MV-4-11 (cell line): ENCODE measurements at places on chromosomes 4 and X.

GRCh38 chr4:43776371-43776770 is 672.2 kb downstream of the KCTD8 start:
- DNase-seq, result peak; percentile 6

- DNase-seq, result no peak
Measured at GRCh38 chr4:156528216-156528615, 443.4 kb downstream of the PDGFC start.

DNA sequence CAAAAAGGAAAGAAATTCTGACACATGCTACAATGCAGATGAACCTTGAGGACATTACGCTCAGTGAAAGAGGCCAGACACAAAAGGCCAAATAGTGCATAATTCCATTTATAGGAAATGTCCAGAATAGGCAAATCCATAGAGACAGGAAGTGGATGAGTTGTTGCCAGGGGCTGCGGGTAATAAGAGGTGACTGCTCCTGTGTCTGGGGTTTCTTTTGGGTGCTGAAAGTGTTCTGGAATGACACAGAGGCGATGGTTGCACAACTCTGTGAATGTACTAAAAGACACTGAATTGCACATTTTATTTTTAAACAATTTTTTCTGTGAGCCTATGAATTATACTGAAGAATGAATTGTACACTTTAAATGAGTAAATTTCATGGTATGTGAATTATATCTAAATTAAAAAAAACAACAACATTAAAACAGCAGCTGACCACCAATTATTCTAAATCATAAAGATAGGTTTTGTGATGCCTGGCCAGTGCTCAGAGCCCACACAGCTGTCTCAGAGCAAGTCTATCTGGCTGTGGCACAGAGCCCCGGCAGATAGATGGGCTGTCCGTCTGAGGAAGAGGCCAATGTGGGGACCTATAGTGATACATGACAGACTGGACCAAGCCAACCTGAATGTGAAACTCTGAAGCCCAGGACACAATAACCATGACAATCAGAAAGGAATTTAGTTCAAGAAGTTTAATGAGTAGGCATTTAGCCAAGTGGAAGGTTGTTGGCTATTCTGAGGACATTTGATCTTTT is 23.5 kb upstream of the IRAK1 start:
- peak; percentile 51 for DNase-seq

DNA sequence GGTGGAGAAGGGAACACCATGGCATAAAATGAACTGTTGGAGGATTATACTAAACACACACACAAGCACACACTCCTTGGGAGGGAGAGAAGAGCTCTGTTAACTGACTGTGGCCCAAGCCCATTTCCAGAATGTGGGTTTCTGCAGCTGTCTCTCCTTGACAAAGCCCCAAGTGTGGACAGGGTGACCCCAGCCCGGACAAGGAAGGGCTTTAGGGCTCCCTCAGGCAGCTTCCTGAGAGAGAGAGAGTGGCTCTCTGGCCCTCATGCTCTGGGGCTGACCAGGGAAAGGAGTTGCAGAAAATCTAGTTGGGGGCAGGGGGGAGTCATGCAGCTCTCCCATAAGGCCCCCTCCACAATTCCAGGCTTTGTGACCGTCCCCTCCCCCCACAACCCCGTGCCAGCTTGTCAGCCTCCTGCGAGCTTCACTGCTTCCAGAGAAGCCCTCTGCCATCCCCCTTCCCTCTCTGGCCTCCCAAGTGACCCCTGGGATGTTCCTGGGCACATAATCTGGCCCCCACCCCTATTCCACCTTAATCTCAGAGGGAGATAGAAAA is 590 bp downstream of the ARHGEF9 start:
- DNase-seq, result no peak

DNA sequence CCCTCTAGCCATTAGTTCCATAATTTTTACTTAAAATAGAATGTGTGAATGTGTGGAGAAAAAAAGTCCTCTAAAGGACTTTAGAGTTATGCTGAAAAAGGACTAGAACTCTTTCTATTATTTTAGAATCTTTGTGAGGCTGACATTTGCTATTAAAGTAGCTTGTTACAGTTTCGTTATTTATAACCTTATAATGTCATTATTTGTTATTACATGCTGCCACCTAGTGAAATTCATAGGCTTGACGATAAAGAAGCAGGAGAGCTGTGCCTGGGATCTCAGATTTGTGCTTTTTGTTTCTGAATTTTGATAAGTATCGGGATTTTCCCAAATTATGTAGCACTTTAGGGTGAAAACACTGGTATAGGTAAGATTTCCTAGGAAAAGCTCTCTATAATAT is 38.5 kb upstream of the TAPT1 start:
- DNase-seq, result peak; percentile 47

GRCh38 chr4:150591904-150592303 is 10.0 kb downstream of the MAB21L2 start:
- DNase-seq, result no peak

DNA sequence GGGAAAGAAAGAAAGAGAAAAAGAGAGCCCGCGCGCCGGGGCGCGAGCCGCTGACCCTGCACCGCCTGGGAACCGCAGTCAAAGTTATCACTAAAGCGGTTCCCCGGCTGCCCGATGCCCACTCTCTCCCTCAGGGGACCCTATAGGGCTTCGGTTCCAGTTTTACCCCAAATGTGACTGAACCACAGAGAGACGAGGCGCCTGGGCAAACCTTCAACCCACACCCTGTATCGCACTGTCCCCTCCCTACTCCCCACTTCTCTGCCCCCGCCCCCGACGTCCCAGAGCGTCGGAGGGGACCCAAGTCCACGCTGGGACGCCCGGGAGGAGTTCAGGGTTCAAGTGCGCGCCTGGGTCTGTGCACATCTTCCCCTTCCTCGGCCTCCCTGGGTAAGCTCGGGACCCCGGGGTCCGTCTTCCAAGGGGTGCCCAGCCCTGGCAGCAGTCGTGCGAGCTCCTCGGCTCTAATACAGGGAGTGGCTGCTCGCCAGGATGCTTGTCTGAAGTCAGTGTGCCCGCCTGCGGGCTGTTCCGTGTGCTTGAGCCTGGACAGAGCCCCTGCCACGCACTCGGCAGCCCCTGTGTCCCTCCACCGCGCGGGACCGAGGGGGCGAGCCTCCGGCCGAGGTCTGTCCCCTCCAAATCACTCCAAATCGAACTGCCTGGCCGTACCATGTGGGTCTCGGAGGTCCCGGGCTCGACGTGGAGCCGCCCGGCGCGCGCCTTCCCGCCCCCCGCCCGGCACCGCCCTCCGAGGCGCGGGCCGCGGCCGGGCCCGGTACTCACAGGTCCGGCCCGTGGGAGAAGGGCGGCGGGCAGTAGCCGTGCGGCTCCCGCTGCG is 960 bp downstream of the TRPC3 start:
- DNase-seq, result no peak
